ENCODE measurements at places on chromosomes 3 and 15.

DNA sequence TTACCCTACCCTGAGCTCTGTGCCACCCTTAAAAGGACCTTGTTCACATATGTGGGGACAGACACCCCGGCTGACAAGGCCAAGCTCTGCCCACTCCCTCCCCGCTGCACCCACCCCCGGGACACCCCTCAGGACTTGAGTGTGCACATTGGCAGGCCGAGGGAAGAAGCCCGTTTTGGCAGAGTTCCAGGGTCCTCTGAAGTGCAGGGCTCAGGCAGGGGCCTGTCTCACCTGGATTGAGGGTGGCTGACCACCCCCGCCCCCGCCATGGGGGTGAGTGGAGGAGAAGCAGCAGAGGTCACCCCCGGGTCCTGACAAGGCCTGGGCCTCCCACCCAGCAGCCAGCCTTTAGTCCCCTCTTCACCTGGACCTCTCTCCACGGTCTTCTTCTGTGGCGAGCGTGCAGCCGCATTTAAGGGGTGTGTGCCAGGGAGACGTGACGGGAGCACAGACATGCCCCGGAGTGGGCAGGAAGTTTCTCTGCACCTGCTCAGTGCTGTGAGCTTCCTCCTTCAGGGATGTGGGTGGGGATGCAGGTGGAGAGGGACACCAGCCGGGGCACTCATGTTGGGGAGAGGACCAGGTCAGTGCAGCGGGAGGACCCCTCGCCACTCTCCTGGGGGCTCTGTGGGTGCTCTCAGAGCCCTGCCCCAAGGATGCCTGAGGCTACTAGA is 50.7 kb downstream of the LINGO1 start:
- DNase-seq = no peak

DNA sequence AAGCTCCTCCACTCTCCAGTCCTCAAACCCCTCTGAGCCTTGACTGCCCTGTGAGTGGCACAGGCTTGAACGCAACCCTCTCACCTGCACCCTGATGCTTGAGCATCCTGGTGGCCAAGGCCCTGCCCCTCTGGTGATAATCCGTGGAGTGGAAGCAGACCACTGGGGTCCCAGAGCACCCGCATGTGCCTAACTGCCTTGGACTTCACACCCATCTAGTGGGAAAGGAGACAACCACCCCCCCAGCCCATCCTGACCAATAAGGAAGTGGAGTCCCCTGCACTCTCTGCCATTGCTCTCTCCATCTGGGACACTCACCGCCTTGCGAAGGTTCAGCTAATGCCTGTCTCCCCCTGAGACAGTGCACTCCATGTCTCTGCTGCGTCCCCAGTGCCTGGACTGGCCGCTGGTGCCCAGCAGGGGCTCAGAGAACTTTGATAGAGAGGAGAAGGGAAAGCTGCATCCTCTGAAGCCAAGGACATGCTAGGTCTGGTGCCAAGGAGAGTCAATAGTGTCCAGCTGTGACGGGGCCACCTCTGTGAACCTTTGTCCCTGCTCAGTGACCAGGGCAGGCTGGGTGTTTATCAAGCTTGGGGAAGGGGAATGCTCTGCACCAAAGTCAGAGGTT is 3.4 kb downstream of the KLF15 start:
- no peak for DNase-seq

DNA sequence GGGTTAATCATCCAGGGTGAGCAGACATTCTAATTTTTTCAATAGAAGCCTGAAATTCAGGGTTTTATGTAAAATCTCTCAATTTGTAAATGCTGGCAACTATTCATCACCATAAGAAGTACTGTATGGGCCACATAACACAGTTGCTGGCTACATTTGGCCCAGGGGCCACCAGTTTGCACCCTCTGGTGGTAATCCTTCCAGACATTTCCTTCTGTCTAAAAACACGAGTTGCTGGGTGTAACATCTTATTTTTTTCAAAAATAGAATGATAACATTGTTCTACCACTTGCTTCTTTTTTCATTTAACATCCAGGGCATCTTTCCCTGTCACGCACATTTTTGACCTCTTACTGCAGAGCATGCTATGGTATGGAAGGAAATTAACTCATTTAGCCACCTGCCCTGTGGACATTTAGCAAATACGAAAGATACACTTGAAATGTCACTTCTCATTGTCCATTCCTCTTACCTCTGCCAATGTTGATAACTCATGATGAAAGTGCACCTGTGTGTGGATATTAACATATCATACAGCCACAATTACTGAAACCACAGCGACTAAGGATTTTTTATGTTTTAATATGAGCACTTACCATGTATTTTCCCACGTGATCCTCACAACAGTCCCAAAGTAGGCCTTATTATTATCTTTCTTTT is 117.5 kb upstream of the ARHGEF3 start:
- peak; percentile 28 for DNase-seq

DNA sequence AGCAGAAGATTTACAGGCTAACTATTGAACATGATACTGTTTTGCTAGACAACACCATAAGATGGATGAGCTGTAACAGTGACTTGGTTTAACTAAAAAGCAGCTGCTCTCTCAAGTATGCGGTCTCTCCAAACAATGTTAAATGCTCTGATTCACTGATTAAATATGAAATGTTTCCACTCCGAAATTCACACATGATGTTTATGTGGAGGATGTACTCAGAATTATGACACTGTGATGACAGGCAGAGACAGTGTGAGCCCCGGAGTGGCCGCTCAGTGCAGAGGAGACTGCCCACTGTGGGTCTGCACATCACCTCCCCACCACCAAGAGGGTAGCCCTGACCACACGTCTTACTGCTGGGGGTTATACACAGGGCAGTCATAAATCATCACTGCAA is 83.9 kb upstream of the MEX3B start:
- no peak for DNase-seq

- no peak for DNase-seq
Observed at GRCh38 chr3:151356794-151357462, 27.6 kb upstream of the P2RY13 start.

DNA sequence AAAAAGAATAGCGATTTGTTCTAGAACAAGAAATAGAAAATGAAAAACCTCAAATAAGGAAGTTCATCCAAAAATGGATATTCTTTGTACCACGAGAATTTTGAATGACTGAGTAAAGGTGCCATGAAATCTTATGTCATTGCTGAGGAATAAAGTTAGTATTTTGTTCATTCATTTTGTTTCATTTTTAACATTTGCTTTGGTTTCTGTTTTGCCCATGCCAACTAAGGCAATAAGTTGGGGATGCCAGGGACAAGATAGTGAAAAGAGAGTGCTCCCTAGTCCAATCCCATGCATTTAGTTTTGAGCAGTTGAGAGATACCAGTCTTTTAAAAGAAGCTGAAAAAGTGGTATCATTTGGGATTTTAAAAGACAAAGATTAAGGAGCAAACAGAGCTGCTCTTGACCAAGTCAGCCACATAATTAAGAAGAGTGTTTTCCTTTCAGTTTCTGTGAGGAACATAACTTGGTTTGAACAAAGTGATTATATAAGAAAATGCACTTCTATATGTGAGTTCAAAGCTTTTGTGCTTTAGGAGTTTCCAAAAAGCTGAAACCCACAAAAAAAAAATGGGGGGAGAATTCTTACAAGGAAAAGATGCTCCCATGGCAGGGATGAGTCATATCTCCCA is 201.4 kb downstream of the PLOD2 start:
- no peak for DNase-seq

Data from NCI-H1105 treated with DMSO at 0.1 percent for 48 hours (cell line).